ENCODE measurements at places on chromosomes 13 and 19.
A peak's percentile ranks its signal among the peaks of the same experiment; 100 is the strongest.

GRCh38 chr19:16125737-16126495 is 14.2 kb downstream of the RAB8A start:
- DNase-seq: no peak

- no peak for DNase-seq
Observed at GRCh38 chr19:38303517-38304351, at the start of gene C19orf33. Gene C19orf33, plus strand, starts transcription at chr19:38304251. Its CDS starts 11 bp downstream, at chr19:38304262.

DNA sequence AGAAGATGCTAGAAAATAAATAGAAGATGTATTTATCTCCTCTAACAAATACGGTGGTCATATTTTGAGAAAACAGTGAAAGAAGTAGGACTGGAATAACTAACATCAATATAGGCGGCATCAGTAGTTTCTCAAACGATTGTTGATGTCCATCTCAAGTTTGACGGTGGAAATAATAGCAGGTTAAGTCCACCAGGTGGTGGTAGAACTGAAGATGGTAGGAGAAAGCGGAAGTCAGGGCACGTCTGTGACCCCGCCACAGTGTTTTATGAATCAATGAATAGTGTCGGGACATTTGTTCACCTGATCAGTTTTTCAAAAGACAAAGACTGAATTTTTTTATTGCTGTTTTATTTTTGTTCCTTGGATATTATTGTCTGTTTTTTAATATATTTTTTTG is 706.4 kb upstream of the SLC10A2 start:
- no peak for DNase-seq

- DNase-seq: no peak
Observed at GRCh38 chr13:90545070-90545840, 802.2 kb upstream of the MIR17HG start.

DNA sequence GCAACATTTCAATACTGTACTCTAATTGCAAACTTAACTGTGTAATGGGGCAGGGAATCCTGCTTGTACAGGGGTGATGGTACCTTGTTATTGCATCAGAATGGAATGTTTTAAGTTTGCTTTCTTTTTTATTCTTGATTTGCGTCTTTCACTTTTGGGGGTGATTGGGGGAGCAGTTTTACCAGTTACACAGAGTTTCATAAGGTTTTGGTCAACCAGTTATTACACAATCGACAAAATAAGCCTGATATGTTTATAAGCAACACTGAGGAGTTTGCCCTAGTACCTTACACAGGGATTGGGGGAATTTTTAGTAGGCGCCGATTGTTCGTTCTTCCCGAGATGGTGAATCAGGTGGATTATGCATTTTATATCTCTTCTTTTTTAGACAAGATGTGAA is 2.7 kb downstream of the KLF5 start:
- no peak for DNase-seq

GRCh38 chr19:40582467-40582866 is 5.8 kb downstream of the SHKBP1 start:
- DNase-seq: no peak

DNA sequence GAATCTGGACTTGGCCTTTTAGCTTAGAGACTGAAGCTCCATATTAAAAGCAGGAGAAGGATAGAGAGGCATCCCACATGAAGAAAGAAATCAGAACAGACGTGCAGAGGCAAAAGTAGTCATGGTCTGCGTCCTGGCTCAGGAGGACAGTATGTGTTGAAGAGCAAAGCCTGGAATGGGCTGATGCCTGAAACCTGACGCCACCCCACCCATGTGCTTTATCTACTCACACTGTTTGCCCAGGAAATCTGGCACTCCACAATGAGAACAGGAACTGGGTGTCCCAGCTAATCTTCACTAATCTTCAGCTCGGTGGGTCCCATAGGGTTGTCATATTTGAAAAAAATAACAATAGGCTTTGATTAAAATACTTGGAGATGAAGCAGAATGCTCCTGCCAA is 549.0 kb upstream of the GPC6 start:
- DNase-seq: no peak

DNA sequence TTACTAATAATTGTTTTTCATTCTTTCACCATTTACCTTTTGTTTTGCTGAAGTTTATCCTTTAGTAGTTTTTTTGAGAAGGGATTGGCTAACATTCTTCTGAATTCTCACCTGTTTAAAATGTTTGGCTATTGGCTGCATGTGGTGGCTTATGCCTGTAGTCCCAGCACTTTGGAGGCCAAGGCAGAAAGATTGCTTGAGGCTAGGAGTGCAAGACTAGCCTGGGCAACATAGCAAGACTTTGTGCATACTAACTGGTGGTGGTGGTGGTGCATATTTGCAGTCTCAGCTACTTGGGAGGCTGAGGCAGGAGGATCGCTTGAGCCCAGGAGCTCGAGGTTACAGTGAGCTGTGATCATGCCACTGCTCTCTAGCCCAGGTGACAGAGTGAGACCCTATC is 27.5 kb upstream of the RNF113B start:
- no peak for DNase-seq

DNA sequence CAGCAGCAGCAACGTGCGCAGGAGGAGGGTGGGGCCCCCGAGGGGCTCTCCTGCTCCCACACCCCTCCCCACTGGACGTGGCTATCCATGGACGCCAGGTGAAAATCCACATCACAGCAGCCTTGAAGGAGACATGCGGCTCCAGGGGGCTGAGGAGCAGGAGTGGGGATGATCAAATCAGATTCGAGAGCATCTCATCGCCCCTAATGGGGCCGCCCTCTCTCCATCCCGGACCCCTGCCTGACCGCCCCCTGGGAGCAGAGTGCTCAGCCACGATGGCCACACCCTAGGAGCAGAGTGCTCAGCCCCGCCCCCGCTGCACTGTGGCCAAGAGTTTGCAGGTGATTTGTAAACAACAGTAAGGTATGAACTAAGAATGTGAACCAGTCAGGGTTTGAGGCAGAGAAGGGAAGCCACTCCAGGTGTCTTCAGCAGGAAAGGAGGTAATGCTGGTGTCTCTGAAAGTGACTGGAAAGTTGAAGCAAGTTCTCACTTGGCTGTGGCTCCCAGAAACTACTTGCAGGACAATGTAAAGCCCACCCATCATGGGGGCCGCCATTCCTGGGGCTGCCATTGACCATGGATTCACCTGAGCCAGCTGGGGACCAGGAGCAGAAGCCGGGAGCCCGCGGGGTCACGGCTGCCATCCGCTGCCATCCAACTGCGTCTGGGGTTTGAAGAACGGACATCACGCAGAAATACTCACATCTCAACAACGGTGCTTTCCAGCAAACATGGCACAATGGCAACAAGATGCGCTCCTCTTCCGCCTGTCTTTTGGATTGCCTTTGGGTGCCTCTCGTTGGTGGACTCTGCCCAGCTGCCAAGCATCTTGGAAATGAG is 71.8 kb downstream of the SPACA7 start:
- DNase-seq: no peak

DNA sequence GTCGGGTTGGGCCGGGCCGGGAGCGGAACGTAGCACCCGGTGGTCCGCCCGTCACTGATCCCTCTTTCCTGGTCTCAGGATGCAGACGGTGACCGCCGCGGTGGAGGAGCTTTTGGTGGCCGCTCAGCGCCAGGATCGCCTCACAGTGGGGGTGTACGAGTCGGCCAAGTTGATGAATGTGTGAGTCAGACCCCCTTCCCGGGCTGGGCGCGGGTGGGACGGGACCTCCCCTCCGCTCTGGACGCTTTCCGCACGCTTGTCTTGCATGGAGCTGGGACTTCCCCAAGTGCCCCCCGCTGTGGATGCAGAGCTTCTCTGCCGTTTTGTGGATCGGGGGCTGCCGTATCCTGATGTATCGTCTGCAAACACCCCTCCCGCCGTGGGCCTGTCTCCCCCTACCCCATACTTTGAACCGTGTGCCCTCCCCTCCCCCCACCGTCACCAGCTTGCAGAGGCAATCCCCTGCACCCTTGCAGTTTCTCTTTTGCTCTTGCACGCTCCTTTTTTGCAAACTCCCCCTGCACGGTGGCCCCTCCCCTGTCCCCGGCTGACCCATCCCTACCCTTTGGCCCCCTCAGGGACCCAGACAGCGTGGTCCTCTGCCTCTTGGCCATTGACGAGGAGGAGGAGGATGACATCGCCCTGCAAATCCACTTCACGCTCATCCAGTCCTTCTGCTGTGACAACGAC is 669 bp downstream of the GADD45B start:
- peak; percentile 45 for DNase-seq

DNA sequence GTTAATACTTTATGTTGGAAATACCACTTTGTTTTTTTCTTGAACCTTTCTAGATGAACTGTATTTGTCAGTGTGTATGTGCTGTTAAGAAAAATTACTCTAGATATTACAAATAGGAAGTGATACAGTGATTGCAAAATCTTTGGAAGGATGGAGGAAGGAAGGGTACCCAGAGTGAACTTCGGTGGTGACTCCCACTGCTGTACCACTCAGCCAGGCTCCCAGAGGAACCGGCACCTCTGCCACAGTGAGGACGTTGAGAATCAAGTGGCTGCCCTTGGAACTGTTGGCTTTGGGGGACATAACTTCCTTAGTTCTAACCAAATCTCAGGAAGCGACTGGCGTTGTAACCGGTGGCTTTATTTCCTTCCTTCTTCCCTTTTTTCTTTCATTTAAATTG is 184.7 kb downstream of the PCCA start:
- no peak for DNase-seq

- no peak for DNase-seq
Observed at GRCh38 chr13:27405546-27406134, 18.8 kb upstream of the GTF3A start.

DNA sequence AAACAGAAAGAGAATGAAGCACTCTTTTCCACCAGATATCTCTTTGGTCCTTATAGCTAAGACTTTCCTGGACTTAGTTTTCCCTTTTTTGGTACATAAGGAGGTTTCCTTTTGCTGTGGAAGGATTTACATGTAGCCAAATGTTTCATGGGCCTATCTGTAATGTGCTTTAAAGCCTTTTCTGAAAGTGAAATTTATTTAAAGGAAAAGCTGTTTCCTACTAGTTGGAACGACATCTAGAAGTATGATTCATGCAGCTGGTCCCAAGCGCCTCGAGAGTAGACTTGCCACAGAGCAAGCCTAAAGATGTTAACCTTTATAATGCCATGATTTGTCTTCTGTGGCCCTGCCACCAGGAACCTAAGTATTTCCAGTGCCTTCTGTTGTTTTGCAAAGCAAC is 390.3 kb downstream of the DLEU7 start:
- DNase-seq: no peak

GRCh38 chr19:19217099-19217498 is 5.3 kb downstream of the NCAN start:
- no peak for DNase-seq

DNA sequence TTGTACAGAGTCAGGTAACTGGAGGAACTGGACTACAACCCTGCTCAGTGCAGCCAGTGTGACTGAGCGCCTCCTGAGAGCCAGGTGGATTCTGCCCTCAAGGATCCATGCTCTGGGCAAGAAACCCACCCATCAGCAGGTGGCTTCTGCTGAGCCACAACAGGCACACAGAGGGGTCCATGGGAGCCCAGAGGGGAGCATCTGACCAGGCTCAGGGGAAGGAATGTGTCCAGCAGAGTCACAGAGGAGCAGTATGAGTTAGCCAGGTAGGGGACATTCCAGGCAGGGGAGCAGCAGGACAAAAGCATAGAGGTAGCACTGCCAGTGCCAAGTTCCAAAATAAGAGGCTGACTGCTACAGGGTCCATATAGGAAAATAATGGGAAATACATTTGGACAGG is 19.9 kb downstream of the DHRS12 start:
- DNase-seq: no peak

GRCh38 chr13:32300406-32300805 is 14.8 kb downstream of the ZAR1L start:
- no peak for DNase-seq

DNA sequence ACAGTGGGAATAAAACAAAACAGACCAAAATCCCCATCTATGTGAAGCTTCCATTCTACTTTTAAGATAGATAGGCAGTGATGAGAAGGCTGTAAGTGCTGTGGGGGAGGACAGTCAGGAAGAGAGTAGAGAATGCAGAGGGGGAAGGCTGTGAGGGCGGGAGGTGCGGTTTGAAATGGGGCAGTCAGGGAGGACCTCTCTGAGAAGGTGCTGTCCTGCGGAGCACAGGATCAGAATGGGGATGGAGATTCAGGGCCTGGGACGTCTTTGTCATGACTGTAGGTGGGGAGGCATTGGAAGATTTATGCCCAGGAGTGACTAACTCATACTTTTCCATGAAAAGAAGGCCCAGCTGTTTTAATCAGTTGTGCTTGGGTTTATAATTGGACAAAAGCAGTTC is 3.9 kb upstream of the GPR183 start:
- no peak for DNase-seq

GRCh38 chr13:111664696-111665095 is 344.3 kb downstream of the TEX29 start:
- no peak for DNase-seq

- no peak for DNase-seq
Observed at GRCh38 chr19:5558101-5558621, 9.6 kb downstream of the TINCR start.

GRCh38 chr13:23319883-23320224 is 113.6 kb downstream of the SACS start:
- DNase-seq: no peak

- no peak for DNase-seq
Observed at GRCh38 chr13:77767413-77767812, 69.9 kb downstream of the SLAIN1 start.

DNA sequence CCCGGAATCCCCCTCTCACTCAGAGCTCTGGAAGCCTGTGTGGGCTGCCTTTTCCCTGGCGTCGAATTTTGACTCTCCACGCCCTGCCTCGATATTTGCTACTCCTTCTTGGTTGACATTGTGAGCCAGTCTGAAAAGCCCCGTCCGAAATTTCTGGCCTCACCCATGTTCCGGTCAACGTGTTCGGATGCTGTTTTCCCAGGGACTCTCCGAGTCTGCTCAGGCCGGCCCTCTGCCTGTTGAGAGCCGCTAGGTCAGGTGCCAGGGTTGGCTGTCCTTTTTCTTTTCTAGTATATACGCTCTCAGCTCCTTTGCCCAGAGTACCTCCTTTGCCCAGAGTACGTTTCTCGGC is 6.8 kb upstream of the DGKH start:
- no peak for DNase-seq

GRCh38 chr13:30107121-30107520 is 200.2 kb downstream of the KATNAL1 start:
- DNase-seq: no peak

GRCh38 chr13:79246578-79246949 is 159.5 kb downstream of the RBM26 start:
- no peak for DNase-seq
